Substantia nigra (tissue), 51 donors: ENCODE measurements at places on chromosomes 5 and 9.

DNA sequence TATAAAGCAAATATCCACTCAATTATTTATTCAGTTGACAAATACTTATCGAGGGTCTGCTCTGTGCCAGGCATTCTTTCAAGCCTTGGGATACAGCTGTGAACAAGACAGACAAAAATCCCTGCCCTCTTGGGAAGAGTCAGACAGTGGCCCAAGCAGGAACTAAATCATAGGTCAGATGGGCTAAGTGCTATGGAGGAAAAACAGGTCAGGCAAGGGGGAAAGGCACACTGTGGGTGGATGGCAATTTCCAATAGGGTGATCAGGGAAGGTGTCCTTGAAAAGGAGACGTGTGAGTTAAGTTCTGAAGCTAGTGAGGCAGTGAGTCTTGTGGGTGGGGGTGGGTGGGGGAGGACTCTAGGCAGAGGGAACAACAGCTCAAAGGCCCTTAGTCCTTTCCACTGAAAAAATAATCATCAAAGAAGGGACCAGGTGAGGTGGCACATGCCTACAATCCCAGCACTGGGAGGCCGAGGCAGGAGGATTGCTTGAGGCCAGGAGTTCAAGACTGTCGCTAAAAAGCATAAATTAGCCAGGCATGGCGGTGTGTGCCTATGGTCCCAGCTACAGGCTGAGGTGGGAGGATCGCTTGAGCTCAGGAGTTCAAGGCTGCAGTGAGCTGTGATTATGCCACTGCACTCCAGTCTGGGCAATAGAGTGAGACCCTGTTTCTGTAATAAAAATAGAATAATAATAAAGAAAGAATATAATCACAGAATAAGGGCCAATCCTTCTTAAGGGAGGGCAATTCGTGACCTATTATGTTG, 95.2 kb upstream of the CPEB4 start:
- DNase-seq = no peak

DNA sequence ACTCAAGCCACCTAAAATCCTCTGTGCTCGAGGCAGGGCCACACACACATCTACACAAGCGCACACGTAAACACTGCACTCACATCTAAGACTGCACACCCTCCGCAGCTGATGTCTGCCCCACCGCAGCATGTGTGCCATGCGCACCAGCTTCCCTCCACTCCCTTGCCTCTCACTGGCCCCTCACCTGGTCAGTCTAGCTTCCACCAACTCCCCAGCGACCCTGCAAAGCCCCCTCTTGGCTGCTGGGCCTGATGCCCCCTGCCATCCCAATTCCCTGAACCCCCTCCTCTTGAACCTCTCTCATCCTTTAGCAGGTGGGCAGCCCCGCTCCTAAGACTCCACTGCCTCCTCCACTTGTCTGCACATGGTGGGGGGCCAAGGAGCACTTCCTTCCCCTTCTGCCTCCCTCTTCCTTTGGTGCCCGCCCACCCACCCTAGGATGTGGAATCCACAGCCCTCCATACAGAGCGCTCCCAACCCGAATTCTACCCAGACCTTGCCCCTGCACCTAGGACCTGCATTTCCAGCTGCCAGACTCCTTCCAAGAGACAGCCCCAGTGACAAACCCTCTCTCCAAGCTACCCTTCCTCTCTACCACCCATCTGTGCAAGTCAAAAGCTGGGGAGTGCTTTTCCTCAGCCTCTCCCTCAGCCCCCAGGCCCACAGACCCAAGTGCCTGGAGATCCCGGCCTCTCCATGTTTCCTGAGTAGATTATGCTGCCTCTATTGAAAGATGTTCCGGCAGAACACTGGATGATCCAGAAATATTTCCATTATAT, 23.9 kb downstream of the ADAMTS2 start:
- DNase-seq = no peak

DNA sequence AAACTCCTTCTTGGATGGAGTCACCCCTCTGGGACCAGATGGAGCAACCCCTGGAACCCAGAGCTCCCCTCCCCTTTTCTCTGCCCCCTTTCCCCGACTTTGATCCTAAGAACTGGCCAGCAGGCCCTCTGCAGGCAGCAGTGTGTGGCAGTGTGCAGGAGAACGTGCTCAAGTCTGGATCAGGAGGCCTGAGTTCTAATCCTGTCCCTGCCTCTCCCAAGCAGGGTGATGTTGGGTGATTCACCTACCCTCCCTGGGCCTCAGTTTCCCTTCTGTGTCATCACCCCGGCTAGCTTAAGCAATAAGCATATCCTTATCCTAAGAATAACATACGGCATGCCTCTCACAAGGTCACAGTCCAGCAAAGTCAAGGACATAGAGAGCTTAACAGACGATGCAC, 67.6 kb downstream of the C9orf50 start:
- DNase-seq = no peak

- no peak for DNase-seq
Measured at GRCh38 chr9:136241542-136241941, 4.1 kb downstream of the QSOX2 start.
